ENCODE measurements at places on chromosomes 7 and 10. TPM values are rescaled to one million over a fixed set of nuclear protein-coding genes. Genes with fewer than 3 reads are reported as not detected.

Gene LCOR
- 85.2 TPM for total RNA-seq

Gene VKORC1L1
- total RNA-seq, result 15.2 TPM

Gene NEBL
- total RNA-seq, result 55.2 TPM

Gene CRHR2
- not detected for total RNA-seq

Gene CTAGE15
- total RNA-seq, result not detected

Gene GNGT1
- not detected for total RNA-seq

Gene DYNC1I1
- 12.0 TPM for total RNA-seq

Gene SFTPA1
- total RNA-seq, result 2.9 TPM

Gene MICU1
- total RNA-seq, result 29.2 TPM

Gene CYP2C8
- not detected for total RNA-seq

Gene SLC16A9
- 3.7 TPM for total RNA-seq

Gene SLC26A3
- not detected for total RNA-seq

Gene TMEM130
- total RNA-seq, result 3.7 TPM

Gene TAS2R40
- total RNA-seq, result not detected

Gene GTF2IRD1
- 33.6 TPM for total RNA-seq

Gene ZNF800
- total RNA-seq, result 31.9 TPM

Gene LLCFC1
- total RNA-seq, result not detected

Gene MRPS17
- total RNA-seq, result 5.6 TPM

Gene SFR1
- total RNA-seq, result 4.4 TPM

Gene OPN1SW
- total RNA-seq, result not detected

Gene ZNF467
- total RNA-seq, result 13.3 TPM

Gene SPDYE8
- not detected for total RNA-seq

Gene REPIN1
- 49.4 TPM for total RNA-seq

Gene HKDC1
- 2.5 TPM for total RNA-seq

Gene LIPN
- total RNA-seq, result not detected

Gene HGF
- total RNA-seq, result 15.0 TPM

Gene ADARB2
- 3.4 TPM for total RNA-seq

Gene SLC29A4
- 2.7 TPM for total RNA-seq

Gene GPR141
- total RNA-seq, result not detected

Gene PCLO
- 10.8 TPM for total RNA-seq

Gene GUSB
- 34.6 TPM for total RNA-seq

Gene MUC12
- 2.7 TPM for total RNA-seq

Gene PRR15
- not detected for total RNA-seq

Gene CTTNBP2
- 25.0 TPM for total RNA-seq

Gene XPNPEP1
- total RNA-seq, result 90.4 TPM

Gene DKK1
- 14.0 TPM for total RNA-seq

Gene SLC26A5
- total RNA-seq, result not detected

Gene WIPF3
- total RNA-seq, result 0.25 TPM

Gene TMEM236
- not detected for total RNA-seq

Gene GIMAP6
- total RNA-seq, result 21.4 TPM

Gene TMUB1
- 40.3 TPM for total RNA-seq
